ENCODE measurements at places on chromosomes 6 and 20.

GRCh38 chr6:166736634-166737033 lies 109.6 kb upstream of the RPS6KA2 start:
- H3K27me3 ChIP-seq = no peaks in the 10 kb centered on the region
- no peak overlapping the region for H3K4me3 ChIP-seq
- no peaks in the 10 kb centered on the region for H3K36me3 ChIP-seq
- no peak for DNase-seq
- peak overlapping the region; percentile 23 for H3K27ac ChIP-seq
- no peaks in the 10 kb centered on the region for H3K4me1 ChIP-seq

DNA sequence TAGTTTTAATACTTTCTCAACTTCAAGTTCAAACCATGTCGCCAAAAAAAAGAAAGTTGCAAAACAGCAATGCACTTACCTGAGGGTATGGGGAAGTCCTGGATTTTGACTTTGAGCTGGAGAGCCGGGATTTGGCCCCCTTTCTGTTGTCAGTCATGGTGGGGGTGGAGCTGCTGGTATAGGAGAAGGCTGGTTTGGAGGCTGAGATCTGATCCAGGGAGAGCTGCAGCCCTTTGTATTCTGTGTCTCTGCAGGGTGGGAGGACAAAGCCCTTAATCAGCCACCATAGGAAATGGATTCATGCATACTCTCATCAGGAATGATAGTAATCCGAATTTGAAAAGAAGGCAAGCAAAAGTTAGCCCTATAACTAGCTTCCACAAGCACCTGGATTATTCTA lies 44.0 kb downstream of the SIM1 start:
- H3K27me3 ChIP-seq = peaks cover 7% of the 10 kb centered on the region
- H3K36me3 ChIP-seq = no peaks in the 10 kb centered on the region
- no peak overlapping the region for H3K4me3 ChIP-seq

GRCh38 chr6:89952105-89952671 lies 57.9 kb downstream of the GJA10 start:
- no peak for DNase-seq
- peaks cover 82% of the 10 kb centered on the region for H3K4me1 ChIP-seq
- H3K27me3 ChIP-seq = no peaks in the 10 kb centered on the region
- H3K27ac ChIP-seq = peak overlapping the region; percentile 93
- peak overlapping the region; percentile 50 for H3K4me3 ChIP-seq
- peaks cover 97% of the 10 kb centered on the region for H3K36me3 ChIP-seq

- no peak for DNase-seq
- peaks cover 93% of the 10 kb centered on the region for H3K27me3 ChIP-seq
- peaks cover 44% of the 10 kb centered on the region for H3K4me1 ChIP-seq
- H3K36me3 ChIP-seq = peaks cover 7% of the 10 kb centered on the region
- H3K4me3 ChIP-seq = peak overlapping the region; percentile 76
Observed at GRCh38 chr6:10413850-10414738, 780 bp downstream of the TFAP2A start.

- no peak overlapping the region for H3K4me3 ChIP-seq
- no peak overlapping the region for H3K27ac ChIP-seq
- no peaks in the 10 kb centered on the region for H3K36me3 ChIP-seq
- peaks cover 6% of the 10 kb centered on the region for H3K4me1 ChIP-seq
- peak; percentile 68 for DNase-seq
- peaks cover 17% of the 10 kb centered on the region for H3K27me3 ChIP-seq
Observed at GRCh38 chr6:116561377-116562018, 7.9 kb downstream of the CALHM4 start.

DNA sequence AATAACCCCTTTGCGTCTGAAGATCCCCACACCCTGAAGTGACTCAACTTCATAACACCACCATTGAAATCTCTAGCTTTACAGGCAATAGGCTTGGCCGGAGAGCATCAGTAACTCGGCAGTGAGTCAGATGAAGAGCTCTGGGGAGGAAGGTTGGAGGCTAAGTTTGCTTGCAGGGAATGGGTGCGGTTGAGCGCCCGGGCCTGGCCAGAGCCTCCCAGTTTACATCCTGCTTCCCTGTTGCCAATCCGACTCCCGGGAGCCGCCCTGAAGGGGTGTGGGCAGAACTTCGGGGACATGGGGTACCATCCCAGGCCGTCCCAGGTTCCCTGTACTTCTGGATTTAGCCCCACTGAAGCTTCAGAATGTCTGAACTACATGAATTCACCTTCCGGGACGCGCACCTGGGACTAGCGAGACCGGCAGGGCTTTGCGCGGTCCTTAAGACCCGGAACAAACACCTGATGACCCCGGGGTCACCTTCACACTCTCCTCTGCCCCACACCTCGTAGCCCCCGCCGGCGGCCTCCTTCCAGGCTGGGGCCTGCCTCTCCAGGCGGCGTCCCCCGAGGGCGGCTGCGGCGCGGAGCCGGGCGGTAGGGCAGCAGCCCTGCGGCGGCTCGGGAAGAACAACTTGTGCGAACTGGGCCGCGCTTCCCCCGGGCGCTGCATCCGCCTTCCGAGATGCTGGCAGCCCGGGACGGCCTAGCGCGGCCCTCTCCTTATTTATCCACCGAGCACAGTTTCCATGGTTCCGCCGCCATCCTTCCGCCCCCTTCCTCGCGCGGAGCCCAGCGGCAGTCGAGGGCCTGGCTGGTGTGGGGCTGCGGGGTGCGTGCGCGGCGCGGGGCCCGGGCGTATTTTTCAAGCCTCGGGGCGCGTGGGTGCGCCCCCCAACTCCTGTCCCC lies 56.6 kb upstream of the RREB1 start:
- H3K4me1 ChIP-seq = peaks cover 13% of the 10 kb centered on the region
- H3K36me3 ChIP-seq = no peaks in the 10 kb centered on the region
- peak overlapping the region; percentile 56 for H3K4me3 ChIP-seq
- peak; percentile 52 for DNase-seq

- DNase-seq = no peak
- H3K27me3 ChIP-seq = peaks cover 13% of the 10 kb centered on the region
- no peak overlapping the region for H3K27ac ChIP-seq
- no peak overlapping the region for H3K4me3 ChIP-seq
Observed at GRCh38 chr6:139711804-139712585, 337.5 kb upstream of the CITED2 start.

DNA sequence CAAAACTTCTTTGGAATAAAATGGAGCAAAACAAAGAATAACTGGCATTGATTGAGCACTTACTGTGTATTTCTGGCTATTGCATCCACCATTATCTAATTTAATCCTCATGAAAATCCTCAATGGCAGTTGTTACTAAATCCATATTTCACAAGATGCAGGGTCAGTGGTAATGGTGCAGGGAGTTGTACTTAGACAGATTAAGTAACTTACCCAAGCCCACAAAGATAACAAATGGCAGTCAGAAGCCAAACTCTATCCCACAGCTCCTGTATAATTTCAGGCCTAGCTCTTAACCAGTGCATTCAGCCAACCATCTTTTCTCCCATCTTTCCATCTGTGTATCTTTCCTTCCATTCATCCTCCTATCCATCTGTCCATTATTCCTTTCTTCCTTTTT lies 29.3 kb upstream of the SSTR4 start:
- no peaks in the 10 kb centered on the region for H3K4me1 ChIP-seq
- no peak overlapping the region for H3K4me3 ChIP-seq
- no peaks in the 10 kb centered on the region for H3K27me3 ChIP-seq
- no peak for DNase-seq
- no peaks in the 10 kb centered on the region for H3K36me3 ChIP-seq
